ENCODE measurements at places on chromosomes 11 and 22.

- DNase-seq: no peak
These were observed 104.4 kb upstream of the PLET1 start for GRCh38 chr11:112364962-112365481.

- no peak for DNase-seq
These were observed 68.1 kb downstream of the CSTPP1 start for GRCh38 chr11:47004595-47005033.

- no peak for DNase-seq
These were observed 699.1 kb upstream of the ARHGAP42 start for GRCh38 chr11:99987821-99988470.

- DNase-seq: no peak
These were observed 7.3 kb downstream of the TOP3B start for GRCh38 chr22:21975273-21975672.

GRCh38 chr22:23833911-23834317 lies 4.9 kb downstream of the DERL3 start:
- no peak for DNase-seq

DNA sequence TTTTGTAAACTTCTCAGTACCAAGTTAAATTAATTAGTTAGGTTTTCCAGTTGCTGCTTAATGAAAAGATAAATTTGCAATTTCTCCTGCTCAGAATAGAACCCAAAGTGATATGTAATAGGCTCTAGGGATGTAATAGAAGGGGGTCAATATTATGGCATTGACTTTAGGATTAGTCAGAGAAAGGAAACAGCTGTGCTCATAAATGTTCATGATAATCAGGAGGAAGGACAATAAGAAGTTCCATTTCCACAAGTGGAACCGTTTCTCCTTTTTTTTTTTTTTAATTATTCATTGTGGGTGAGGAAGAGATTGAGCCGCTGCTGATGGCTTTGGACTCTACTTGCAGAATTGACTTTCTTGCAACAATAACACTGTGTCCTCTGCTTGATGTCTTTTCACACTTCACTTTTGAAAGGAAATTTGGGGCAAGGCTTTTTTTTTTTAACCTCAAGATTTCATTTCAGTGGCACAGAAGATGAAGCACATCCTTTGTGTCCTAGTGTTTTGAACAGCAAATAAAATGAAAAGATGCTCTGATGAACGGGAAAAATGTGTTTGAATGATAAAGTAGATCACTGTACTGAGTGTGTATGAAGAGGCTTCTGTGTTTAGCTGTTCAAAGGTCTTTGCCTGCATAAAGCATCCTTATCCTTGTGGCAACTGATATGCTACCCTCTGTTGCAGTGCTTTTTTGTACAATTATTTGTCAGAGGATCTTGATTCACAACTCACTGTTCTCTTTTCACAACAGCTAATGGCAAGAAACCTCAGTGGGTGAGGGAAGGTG lies 62.4 kb downstream of the GAS2 start:
- no peak for DNase-seq

GRCh38 chr11:3170044-3170755 lies 5.1 kb upstream of the OSBPL5 start:
- DNase-seq: no peak

- DNase-seq: no peak
These were observed 28.1 kb upstream of the CHORDC1 start for GRCh38 chr11:90250970-90251369.

DNA sequence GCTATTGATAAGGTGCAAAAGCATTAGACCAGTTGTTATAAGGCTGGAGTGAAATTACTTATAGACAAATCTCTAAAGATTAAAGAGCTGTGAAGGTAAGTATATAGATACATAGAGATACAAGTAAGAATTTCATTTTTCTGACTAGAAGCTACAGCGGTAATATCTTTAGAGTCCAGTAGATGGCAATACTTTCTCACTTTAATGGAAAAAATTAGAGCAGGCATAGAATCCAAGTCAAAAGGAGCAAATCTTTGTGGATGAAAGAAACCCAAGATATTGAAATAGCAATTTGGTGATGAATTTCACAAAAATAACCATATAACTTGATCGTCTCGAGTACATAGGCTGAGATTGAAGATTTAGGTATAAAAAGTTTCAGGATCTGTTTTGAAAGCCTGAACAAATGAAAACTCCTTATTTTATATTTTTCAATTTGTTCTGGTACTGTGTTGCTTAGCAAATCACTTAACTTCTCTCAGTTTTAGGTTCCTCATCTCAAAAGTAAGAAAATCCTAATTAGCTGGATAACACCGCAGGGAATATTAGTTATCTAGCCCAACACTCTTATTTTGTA lies 81.9 kb downstream of the UVRAG start:
- no peak for DNase-seq

DNA sequence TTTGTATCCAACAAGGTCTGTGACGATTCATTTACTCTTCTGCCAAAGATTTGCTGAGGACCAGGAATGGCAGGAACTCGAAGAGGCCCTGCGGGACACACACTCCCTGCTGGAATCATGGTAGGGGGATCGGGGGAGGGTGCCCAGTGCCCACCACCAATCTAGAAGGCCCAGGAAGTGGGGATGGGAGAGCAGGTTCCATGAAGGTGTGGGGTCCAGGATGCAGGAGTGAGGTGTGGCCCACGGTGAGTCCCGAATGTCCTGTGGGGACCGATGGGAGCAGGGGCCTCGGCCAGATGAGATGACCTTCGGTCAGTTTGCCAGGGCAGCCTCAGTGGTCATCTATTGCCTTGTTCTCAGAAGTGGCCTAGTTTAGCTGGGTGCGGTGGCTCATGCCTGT lies 492.7 kb downstream of the BRD1 start:
- no peak for DNase-seq

DNA sequence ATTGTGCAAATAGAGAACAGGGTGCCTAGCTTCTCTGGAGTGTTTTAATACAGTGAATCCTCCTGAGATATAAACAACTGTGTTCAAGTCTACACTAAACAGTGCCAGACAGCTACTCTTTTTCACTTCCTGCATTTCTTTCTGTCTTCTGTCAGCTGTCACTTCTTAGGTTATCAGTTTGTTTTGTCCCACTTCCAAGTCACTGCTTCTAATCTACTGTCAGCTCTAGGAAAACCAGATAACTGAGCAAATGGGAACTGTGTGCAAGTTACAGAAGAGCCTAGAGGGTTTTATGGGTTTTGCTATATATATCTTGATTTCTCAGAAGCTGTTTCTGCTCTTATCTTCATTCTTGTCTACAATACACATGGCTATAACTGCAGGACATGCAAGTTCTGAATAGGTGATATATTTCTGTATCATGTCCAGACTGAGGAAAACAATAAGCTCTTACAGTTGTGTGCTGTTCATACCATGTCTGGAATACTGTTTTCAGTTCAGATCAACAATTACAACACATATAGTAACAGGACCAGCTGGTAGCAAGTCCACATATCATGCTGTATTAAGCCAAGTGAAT lies 5.8 kb downstream of the PITPNB start:
- no peak for DNase-seq

DNA sequence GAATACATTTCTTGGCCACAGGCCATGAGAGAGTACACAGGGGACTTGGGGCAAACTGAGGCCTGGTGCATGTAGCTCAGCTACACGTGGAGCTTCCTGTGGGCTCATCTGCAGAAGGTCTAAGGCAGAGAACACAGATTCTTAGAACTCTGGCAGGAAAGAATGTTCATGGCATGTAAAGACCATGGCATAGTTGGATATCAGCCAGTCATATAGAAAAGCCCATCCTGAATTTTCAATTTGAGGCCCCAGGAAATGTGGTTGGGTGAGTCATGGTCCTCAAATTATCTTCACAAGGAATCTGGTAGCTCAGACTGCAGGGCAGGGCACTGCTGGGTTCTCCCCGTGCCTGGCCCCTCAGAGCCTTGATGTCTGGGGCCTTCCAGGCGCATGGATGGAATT lies 13.7 kb upstream of the ST3GAL4 start:
- DNase-seq: no peak

DNA sequence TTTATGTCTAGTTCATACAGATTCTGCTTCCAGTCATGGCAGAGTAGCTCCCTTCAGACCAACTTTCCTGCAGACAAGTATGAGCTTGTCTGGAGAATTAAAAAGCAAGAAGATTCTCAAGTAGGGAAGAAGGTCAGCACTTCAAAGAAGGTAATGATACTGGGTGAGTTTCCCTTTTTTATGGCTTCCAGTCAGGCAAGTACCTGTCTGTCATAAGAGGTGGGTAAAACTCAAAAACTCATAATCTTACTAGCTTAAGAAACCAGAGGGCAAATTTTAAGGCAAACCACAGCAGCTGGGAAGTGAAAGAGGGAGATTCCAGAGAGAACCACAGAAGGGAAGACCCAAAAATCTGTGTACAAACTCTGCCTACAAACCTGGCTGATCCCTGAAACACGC lies 54.2 kb downstream of the DENND5A start:
- DNase-seq: no peak

DNA sequence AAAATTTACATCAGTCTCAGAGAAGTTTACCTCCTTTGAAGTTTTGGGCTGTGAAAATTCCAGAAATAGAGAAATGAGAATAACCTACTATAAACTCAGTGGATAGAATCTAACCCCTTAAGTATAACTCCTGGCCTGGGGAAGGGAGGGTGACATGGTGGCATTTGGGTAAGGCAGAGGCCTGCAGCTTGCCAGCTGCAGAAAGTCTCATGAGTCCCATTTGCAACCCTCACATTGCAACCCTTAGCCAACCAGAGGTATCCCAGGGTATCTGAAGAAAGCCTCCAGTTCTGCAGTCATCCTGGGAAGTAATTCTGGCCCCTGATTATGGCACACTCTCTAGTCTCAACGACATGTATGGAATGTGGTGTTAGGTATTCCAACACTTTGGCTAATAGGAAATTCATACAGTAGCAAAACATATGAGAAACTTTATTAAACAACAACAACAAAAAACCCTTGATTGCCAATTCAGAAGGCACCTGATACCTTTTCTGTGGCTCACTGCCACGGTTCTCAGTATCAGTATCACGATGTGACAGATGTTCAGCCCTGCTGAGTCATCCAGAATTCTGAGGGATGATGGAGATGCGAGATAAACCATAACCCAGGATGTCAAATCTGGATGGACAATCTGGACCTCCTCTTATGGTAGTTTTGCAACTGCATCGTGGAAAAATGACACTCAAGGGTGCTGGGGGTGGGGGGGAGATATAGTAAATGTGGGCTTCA lies 743.4 kb downstream of the NELL1 start:
- DNase-seq: no peak

DNA sequence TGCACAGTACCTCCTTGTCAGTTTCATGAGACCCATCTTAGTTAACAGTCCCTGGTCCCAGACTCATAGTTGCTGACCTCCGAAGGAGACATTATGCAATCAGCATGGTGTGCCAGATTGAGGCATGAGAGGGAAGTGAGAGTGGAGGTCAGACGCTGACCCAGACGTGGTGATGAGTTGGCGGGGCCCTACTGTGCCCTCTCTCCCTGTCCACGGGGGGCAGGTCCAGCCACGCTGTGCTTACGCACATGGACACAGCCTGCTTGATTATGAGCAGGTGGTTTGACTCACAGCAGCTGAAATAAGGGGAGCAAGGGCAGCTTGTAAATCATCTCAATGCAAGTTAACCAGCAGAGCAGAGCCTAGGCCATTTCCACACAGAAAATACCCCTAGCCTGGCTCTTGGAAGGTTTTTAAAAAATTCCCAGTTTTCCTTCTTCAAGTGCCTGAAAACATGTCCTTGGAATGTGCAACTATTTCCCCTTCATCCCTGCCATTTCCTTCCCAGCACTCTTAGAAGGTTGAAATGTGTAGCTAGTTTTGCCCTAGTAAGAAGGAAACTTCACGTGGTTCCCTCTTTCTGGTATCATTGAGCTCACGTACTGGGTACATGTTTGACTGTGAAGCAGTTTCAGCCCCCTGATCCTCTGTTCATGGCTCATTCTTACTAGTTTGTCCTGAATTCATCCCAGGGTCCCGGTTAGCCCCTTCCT lies 122.6 kb upstream of the SORL1-AS1 start:
- DNase-seq: no peak

GRCh38 chr11:133243832-133244231 lies 288.5 kb downstream of the OPCML start:
- DNase-seq: no peak

GRCh38 chr11:61609980-61610366 lies 29.1 kb upstream of the SYT7 start:
- DNase-seq: no peak

- no peak for DNase-seq
These were observed 75.2 kb downstream of the USP47 start for GRCh38 chr11:11916981-11917399.

- no peak for DNase-seq
These were observed 107.0 kb downstream of the MSANTD4 start for GRCh38 chr11:105915021-105915420.

DNA sequence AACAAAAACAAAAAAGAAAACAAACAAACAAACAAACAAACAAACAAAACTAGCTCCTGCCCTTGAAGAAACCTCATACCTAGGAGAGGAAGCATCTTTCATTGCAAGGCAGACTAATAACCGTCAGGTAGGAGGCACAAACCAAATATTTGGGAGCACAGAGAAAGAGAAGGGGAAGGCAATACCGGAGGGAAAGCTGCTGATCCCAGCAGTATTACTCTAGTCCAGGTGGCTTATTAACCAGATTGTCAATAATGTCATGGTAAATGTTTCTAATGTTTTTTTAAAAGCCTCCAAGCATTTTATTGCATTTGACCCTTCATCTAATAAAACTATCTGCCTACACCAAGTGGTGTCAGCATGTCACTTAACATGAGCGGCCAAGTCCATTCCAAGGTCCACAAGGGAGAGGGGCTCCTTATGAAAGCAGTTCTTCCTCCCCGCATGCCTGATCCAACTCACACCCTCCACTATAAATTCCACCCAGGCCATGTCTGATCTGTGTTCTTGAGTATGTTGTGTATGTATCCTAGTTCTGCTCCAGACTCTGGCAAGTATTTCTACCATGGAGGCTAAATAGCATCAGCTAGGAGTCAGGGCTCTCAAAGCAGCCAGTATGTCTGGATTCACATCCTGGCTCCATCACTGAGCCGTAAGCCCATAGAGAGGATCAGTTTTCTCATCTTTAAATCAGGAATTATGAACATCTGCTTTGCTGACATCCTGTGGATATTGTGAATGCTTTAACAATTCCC lies 208.1 kb upstream of the TENM4 start:
- no peak for DNase-seq

- no peak for DNase-seq
These were observed 2.4 kb upstream of the ZBTB16 start for GRCh38 chr11:114057147-114057546.

DNA sequence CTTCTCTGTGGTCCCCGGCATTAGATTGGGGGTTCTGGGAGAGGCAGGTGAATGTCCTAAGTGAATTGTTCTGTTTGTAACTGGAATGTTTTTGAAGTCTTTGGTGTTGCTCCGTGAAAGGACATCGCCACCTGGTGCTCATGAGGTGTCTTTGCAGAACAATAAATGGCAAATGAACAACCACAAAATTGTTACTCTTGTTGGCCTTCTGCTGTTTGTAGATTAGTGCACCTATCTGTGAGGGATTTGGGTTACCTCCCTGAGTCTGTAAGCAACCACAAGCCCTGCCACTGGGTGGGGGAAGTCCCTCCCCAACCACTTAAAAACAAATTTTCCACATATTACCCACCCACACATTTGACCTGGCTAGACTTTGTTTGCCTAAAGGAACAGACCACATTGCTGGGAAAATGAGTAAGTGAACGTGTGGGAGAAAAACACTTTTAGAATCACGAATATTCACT lies 4.7 kb downstream of the MPEG1 start:
- no peak for DNase-seq

GRCh38 chr11:134342572-134343340 lies 11.0 kb downstream of the GLB1L2 start:
- DNase-seq: no peak

All from stimulated activated CD8-positive, alpha-beta memory T cell treated with anti-CD3 and anti-CD28 coated beads, Interleukin-12 subunit alpha, Interleukin-12 subunit beta, amount 100 ng/mL, for 4 hours (primary cell).